ENCODE measurements at places on chromosomes 2 and 18. TPM values are rescaled to one million over a fixed set of nuclear protein-coding genes. Genes with fewer than 3 reads are reported as not detected.

- no peak for DNase-seq
Observed at GRCh38 chr18:79611040-79611681, 68.4 kb upstream of the CTDP1 start.

DNA sequence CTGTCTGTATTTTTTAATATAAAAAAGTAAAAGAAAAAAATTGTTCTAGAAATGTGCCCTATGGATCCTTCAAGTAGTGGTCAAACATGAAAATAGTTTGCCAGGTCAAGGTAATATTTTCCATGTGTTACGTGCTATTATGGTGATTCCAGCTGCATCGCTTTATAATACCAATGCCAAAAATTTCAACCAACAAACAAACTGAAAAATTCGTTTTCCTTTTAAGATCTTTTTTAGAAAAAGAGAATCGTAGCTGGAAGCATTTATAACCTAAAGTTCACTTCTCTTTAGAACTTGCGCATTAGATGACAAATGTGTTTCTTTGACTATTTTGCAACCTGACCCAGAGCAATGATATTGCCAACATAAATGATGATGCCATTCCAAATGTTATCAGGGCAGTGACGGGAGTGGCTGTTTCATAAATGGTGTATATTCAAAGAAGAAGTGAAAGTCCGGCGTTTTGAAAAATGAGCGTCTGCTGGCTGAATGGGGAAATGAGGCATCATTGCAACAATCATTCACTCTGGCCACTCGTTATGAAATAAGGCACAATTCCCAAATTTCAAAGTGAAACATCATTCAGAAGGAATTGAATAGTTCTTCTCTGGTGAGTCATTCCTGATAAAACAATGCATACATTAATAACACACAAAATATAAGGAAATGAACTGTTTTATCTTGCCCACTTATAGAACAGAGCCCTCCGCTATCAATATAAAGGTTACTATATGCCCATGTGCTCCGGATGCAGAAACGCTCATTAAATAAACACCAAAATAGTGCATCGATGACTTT lies 297.4 kb downstream of the TGIF1 start:
- no peak for DNase-seq

DNA sequence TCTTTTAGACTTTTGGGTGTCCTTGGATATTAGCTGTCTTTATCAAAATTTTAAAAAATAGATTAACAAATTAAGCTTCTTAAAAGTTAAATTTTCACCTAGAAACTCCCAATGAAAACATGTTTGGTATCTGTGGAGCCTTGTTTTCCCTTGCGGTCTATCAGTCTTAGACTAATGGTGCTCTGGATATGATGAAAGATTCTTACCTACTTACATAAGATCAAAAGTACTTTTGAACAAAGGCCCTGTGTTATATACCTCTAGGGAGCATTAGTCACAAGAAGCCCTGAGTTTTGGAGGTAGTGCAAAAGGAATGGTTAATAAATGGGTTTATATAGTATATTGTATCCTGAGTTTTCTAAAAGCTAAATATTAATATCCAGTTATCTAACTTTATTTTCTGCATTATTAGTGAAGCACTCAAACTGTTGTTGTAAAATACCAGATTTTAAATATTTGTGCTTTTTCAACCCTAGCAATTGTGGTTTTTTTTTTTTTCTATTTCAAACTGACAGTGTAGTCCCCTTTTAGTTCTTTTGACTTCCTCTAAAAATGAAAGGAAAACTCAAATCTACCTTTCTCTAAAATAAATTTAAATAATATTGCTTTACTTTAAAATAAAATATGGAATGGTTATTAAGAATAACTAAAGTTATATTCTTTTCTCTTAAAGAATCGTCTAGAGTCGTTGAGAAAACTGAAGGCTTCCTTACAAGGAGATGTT lies 18.1 kb downstream of the NDC80 start:
- no peak for DNase-seq

GRCh38 chr18:47151439-47151838 lies 1.1 kb upstream of the HDHD2 start:
- no peak for DNase-seq

- no peak for DNase-seq
Observed at GRCh38 chr18:40555914-40556313, 1399.1 kb upstream of the PIK3C3 start.

GRCh38 chr2:200161458-200161857 lies 145.0 kb upstream of the SPATS2L start:
- no peak for DNase-seq

- DNase-seq: no peak
Observed at GRCh38 chr2:3321825-3322224, 55.8 kb downstream of the EIPR1 start.

DNA sequence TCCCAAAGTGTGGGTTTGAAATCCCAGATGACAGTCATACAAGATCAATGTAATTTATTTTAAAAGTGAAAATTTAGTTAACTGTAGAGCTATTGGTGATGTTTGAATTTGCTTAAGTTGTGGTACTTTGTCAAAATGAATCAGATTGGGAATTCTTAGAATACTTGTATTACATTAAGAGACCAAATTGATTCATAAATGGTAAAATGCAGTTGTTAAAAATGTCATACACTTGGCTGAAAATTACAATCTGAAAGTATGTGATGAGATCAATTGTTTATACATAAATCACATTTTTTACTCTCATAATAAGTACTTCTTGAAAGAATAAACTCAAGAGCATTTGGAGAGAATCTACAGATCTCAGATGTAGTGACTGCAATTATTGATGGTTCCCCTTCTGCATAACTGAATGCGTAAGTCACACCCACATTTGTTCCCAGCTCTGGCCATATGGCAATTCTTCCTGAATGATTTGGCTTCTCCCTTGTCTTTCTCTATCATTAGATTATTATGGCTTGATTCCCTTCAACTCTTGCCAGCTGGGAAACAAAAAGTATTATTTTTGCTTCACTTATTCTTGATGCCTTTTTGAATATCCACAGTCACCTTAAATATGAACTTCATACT lies 558.5 kb downstream of the CPS1 start:
- no peak for DNase-seq

- no peak for DNase-seq
Observed at GRCh38 chr2:25207078-25207545, 38.7 kb upstream of the POMC start.

DNA sequence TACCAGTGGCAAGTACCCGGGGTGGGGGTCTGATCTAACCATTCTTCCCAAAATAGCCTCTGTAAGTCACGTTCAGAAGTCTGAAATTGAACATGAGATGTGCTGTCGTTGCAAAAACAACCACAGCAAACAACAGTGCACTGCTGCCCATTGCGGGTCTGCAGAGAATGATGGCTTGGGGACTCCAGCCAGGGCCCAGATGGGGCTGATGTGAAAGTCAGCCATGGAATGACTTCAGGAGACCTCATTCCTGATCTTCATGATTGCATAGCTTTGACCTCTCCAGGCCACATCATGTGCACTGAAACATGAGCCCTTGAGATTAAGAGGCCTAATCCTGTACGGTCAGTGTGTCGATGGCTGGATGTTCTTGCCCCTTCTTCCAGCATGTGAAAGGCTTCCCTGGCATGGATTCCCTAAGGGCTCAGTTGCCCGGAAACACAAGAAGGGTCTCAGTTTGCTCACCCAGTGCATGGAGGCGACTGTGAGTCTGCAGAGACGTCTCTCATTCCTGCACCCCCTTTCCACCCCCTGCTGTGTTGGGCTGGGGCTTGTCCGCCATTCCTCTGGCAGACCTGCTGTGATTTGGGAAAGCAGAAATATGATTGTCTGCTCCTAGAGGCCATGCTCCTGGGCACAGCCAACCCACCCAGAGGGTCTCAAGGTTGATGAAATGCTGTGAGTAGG lies 191.6 kb downstream of the SEPTIN10 start:
- no peak for DNase-seq

DNA sequence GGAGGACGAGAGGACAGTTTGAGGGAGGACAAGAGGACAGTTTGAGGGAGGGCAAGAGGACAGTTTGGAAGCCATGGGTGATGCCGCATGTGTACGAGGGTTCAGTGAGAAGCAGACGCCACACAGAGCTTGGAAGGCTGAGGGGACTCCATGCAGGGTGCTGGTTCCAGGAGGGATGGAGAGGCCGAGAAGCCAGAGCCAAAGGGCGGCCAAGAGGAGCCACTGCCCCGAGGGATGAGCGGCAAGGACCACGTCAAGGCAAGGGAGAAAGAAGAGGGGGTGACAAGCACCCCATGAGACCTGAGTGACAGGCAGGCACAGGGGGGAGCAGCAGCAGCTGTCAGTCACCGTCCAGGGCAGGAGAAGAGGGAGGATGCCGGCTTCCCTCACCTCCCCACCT lies 385.7 kb upstream of the MYT1L start:
- DNase-seq: no peak

DNA sequence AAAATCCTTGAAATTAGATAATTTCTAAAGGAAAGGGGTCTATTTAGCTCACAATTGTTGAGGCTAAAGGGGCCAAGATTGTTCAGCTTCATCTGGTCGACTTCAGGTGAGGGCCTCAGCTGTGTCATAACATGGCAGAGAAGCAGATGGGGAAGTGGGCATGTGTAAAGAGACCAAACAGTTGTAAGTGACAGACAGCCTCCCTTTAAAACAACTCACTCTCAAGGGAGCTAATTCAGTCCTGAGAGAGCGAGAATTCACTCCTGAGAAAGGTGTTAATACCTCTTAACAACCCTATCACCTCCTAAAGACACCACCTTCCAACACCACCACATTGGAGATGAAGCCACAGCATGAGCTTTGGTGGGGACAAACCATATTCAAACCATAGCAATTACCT lies 62.4 kb downstream of the KCMF1 start:
- no peak for DNase-seq

DNA sequence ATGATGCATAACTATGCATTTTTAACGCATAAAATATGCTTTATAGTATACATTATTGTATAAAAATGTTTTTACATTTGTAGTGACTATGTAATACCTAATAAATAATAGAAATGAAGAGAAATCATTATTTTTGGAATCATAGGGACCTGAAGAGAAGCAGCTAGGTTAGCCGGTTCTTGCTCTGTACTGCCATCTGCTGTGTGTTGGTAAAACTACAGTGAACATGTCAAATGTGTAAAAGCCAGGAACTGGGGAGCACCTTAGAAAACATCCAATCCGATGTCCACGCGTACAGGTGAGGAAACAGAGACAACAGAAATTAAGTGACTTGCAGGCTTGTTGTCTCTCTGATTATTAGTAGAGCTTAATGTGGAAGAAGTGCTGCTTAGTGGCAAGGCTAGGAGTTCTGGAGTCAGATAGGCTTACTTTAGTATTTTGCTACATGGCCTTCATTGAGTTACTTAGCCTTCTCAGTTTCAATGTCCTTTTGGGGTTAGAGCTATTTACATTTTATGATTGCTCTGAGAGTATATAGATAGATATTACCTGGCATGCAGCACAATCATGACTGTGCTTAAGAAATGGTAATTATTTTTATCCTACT lies 386.5 kb downstream of the DLGAP1 start:
- peak; percentile 30 for DNase-seq

SP5 gene
- polyA plus RNA-seq: not detected

ST8SIA5 gene
- polyA plus RNA-seq: not detected

CELF4 gene
- polyA plus RNA-seq: not detected

GKN1 gene
- 0.90 TPM for polyA plus RNA-seq

All from A549 (cell line).